ENCODE measurements at places on chromosomes 12 and 14.
A peak's percentile ranks its signal among the peaks of the same experiment; 100 is the strongest.

DNA sequence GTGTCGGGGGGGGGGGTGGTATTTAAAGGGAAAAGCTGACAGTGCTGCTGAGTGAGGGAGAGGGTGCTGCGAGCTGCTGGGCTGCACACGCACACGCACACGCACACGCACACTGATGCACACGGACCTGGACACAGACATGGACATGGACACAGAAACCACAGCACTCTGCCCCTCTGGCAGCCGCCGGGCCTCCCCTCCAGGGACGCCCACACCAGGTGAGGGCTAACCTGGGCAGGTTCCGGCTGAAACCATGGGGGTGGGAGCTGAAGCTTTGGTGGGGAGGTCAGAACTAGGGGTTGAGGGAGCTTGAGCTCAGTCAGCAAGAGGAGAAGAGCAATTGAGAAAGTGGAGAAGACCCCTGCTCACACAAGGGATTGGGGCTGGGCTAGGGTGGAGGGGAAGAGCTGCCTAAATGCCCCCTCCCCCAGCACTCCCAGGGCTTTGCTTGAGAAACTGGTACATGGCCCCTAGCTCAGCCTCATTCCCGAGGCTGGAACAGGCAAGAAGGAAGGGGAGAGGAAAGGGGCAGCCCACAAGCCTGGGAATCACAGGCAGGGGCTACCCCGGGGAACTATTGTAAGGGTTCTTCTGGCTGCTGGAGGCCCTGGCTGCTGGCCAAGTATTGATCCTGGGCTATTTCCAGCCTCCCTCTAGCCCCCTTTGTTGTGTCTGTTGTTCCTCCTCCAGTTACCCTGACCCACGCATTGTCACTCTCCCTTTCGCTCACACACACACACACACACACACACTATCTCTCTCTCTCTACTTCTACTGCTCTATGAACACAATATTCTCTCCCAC lies at the start of gene REM2:
TSS of gene REM2 (plus strand) at position 50 of the 804 bp plus-strand sequence. CDS start at position 116, 66 bp downstream.
- no peak for DNase-seq

GRCh38 chr12:45655186-45655585 lies 74.3 kb upstream of the ARID2 start:
- DNase-seq, result peak; percentile 8

DNA sequence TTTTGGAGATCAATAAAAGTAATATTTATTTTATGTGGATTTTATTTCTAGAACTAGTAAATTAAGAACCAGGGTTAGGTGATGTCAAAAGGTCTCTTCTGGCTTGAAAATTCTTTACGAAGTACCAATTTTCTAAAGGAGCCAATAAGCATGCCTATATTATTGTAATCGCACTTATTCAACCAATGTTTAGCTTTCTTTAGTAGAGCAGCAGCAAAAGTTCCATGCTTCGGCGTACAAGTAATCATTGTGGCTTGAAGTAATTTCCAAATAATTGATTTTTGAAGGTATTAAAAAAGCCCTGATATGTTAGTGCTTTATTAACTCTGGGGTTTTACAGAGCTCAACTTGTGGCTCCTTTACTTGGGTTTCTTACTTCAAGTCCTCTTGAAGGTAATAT lies 3.4 kb downstream of the RMST start:
- no peak for DNase-seq

GRCh38 chr14:38090506-38090905 lies 117.2 kb upstream of the SSTR1 start:
- no peak for DNase-seq

- no peak for DNase-seq
Observed at GRCh38 chr14:33930439-33930838, 20.4 kb downstream of the EGLN3 start.

DNA sequence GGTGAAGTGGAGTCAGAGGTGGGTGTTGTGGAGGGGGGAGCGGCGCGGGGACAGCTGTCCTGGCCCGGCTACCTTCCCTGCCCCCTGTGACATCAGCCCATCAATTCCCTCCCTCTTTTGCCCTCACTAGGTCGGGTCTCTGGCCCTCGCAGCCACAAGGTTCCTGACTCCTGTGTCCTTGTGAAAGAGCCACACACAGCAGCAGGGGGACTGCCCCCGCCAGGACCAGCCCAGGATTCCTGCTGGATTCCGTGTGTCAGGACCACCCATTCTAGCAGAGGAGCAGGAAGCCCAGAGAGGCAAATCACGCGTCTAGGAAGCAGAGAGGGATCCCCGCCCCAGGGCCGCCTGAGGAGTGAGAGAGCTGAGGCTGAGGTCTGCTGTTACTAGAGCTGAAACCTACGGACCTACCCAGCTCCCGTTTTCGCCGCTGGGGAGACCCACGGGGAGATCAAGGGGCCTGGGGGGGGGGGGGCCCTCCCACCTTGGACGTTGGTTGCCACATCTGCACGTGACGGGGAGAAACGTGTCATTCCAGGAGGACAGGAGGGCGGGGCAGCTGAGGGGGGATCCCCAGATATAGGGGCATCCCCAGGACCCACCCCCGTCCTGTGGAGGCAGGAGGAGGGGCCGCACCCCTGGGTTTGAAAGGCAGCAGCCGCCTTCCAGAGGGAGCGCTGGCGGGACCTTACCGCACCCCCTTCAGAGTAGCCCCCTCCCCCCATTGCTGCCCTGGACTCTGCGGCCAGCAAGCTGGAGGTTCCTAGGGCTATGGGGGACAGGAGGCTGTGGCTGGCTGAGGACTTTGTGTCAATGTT lies 12.5 kb upstream of the INF2 start:
- no peak for DNase-seq

DNA sequence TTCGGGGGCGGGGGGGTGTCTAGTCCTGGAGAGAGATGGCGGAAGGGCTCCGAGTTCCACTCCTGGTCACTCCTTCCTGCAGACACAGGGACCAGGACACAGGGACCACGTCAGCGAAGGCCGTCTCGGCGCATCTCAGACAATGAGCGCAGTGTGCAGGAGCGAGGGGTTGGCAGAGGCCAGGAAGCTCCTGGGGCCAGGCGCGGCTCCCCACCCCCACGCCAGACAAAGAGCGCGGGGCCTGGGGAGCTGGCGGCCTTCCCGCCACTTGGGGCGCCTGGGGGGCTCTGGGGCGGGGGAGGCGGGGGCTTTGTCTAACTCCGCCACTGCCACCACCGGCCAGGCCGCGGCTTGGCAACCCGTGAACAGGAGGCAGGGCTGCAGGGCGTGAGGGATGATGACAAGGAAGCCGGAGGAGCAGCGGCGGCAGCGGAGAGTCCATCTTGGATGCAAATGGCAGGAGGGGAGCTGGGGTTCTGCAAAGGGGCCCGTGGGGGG lies 2.2 kb downstream of the CDK2AP1 start:
- DNase-seq, result peak; percentile 87

GRCh38 chr12:50314636-50315312 lies 31.5 kb upstream of the LIMA1 start:
- no peak for DNase-seq

DNA sequence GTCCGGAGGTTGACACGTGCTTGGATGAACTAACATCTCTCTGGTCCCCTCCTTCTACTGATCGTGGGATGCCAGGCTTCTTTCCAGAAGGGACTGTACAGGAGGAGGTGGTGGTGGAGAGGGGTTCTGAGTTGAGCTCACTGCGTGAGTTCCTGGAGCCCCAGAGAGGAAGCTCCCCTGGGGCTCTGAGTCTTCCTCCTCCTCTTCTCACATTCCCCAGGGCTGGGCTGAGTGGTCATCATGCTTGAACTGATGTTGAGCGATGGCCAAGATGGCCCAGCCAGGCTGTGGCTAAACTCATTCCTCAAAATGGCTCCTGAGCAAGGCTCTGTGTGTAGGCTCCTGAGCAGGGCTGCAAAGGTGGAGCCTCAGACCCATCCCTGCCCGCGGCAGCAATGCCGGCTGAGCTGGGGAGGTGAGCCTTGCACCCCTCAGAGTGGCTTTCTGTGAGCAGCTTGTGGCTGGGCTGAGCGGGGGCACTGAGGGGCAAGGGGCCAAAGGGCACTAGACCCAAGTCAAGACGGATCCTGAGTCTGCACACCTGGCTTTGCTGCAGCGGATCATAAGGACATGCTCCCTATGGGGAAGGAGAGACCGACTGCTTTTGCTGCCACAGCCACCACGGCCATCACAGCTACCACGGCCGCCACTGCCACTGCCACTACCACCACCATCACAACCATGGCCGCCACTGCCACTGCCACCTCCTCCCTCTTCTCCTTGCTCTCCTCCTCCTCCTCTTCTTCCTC lies 35.4 kb downstream of the MEG3 start:
- DNase-seq, result no peak

- DNase-seq, result no peak
Observed at GRCh38 chr14:77554207-77554606, 55.6 kb upstream of the ISM2 start.

GRCh38 chr12:131808744-131809371 lies 19.3 kb upstream of the MMP17 start:
- DNase-seq, result no peak

- DNase-seq, result no peak
Observed at GRCh38 chr12:123591702-123592481, 7.5 kb downstream of the TMED2 start.

DNA sequence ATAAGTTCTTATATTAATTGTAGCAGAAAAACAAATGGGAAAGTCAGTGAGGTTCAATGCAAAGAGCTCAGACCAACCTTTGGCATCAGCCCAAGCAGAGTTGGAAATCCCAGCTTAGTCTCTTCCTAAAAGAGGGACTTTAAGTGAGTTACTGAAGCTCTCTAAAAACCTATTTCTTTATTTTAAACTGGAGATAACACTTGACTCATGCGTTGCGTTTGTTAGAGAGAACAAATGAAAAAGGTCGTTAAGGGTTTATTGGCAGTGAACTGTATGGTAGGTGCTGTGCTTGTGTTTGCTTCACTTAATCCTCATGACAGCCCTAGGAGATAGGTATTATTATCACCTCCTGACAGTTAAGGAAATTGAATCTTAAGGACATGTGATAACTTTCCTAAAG lies 396.5 kb downstream of the RAD51B start:
- no peak for DNase-seq

- no peak for DNase-seq
Observed at GRCh38 chr12:66163289-66163688, 6.5 kb downstream of the TMBIM4 start.

- peak; percentile 16 for DNase-seq
Observed at GRCh38 chr12:21656905-21657325, 727 bp downstream of the LDHB start.

DNA sequence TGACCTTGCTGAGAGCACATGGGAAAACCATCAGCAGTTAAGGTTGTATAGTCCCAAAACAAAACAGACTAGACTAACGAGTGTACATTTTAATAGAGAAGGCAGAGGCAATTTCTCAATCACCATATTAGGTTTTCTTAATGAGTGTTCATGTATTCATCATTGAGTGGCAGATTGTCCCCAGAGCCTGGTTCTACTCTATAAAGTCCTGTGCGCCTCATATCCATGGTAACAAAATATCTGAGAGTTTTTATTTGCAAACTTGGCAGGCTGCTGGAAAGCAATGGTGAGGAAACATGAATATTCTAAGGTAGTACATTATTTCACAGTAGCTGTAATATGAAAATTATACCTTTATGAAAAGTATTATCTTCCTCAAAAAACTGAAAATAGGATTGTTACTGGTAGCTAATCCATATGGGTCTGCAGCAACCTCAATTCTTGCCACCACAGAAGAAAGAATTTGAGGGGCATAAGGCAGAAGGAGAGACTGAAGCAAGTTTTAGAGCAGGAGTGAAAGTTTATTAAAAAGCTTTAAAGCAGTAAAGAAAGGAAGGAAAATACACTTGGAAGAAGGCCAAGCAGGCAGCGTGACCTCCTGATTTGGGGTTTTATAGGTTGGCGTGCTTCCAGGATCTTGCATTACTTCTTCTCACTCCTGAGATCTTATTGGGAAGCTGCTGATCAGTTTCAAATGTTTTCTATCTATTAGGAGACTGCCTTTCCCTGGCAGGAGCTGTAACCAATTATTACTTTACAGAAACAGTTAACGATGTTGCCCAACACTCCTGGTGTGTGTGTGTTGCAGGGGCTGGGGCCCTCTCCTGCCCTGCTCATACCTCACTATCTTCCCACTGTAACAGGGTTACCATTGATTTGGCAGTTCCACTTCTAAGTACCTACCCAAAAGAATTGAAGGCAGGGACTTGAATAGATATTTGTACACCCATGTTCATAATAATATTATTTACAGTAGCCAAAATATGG lies 154.0 kb upstream of the NUDT4 start:
- no peak for DNase-seq

- no peak for DNase-seq
Observed at GRCh38 chr12:124884587-124885438, 21.1 kb upstream of the SCARB1 start.

DNA sequence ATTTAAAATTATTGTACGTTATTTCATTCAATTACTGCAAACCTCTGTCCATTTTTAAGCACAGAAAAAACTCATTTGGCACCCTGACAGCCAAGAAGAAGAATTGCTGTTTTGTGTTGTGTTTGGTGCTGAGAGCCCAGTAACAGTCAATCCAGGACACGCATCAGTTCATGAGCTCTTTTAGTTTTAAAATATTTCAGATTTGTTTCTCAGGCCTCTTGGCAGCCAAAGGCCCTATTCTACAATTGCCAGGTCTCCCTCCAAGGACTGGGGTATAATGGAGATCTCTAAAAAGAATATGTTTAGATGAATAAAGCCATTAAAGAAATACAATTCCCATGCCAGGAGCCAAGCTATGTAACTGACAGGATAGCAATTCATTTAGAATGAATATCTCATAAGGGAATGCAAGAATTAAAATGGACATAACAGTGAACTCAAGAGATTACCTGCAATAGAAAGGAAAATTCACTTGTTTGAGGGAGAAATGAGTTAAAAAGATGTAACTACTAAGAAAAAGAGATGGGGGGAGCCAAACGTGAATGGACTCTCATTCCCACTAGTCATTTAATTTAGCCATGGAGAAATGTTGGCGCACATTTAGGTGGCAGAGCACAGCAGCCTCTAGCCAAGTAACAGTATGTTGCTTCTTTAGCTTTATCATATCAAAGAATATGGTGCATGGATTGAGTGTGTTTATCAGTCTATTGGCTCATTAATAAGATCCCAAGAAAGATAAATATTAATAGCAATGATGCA lies 140.6 kb upstream of the PELI2 start:
- no peak for DNase-seq

- no peak for DNase-seq
Observed at GRCh38 chr12:95601091-95601961, 50.0 kb upstream of the USP44 start.

- peak; percentile 41 for DNase-seq
Observed at GRCh38 chr14:52014601-52015267, 25.4 kb downstream of the RTRAF start.

- DNase-seq, result peak; percentile 31
Observed at GRCh38 chr12:108367436-108367835, 28.3 kb upstream of the CMKLR1 start.

DNA sequence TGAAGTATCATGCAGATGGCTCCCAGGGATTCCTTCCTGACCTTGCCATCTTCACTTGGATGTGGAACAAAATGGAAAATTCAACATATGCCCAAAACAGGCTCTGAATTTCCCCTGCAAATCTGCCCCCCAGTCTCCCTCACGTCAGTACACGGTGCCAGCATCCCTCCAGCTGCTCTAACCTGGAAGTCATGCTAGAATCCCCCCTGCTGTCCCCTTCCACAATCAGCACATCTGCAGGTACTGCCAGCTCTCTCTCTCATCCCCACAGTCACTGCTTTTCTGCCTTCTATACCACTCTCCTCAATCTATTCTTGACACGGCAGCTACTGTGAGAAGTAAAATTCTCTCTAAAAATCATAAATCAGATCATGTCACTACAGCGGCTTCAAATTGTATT lies 21.6 kb downstream of the GALNT6 start:
- DNase-seq, result no peak

Measured in head of caudate nucleus (tissue), 42 donors.